Immature natural killer cell (primary cell): ENCODE measurements at places on chromosomes 2 and 18. TPM values are rescaled to one million over a fixed set of nuclear protein-coding genes. Genes with fewer than 3 reads are reported as not detected.

- no peaks in the 10 kb centered on the region for H3K36me3 ChIP-seq
- H3K4me3 ChIP-seq: no peak overlapping the region
- peaks cover 3% of the 10 kb centered on the region for H3K27me3 ChIP-seq
- H3K27ac ChIP-seq: no peak overlapping the region
Measured at GRCh38 chr18:77702686-77703085, 453.0 kb downstream of the GALR1 start.

DNA sequence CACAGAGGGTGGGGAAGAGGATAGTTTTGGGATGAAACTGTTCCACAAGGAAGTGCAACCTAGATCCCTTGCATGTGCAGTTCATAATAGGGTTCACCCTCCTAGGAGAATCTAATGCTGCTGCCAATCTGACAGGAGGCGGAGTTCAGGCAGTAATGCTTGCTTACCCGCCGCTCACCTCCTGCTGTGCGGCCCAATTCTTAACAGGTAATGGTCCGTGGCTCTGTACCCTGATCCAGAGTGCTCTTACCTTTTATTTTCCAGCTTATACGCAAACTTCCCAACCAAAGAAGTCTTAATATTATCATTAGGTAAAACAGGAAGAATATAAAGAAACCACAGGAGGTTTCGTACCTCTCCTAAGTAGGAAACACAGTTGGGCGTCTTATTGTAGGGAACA lies 82.7 kb upstream of the CD302 start:
- H3K4me3 ChIP-seq: no peak overlapping the region
- no peak overlapping the region for H3K27ac ChIP-seq
- peaks cover 42% of the 10 kb centered on the region for H3K36me3 ChIP-seq
- H3K27me3 ChIP-seq: peaks cover 2% of the 10 kb centered on the region

The RPL37A gene
- polyA plus RNA-seq: 2,010 TPM

DNA sequence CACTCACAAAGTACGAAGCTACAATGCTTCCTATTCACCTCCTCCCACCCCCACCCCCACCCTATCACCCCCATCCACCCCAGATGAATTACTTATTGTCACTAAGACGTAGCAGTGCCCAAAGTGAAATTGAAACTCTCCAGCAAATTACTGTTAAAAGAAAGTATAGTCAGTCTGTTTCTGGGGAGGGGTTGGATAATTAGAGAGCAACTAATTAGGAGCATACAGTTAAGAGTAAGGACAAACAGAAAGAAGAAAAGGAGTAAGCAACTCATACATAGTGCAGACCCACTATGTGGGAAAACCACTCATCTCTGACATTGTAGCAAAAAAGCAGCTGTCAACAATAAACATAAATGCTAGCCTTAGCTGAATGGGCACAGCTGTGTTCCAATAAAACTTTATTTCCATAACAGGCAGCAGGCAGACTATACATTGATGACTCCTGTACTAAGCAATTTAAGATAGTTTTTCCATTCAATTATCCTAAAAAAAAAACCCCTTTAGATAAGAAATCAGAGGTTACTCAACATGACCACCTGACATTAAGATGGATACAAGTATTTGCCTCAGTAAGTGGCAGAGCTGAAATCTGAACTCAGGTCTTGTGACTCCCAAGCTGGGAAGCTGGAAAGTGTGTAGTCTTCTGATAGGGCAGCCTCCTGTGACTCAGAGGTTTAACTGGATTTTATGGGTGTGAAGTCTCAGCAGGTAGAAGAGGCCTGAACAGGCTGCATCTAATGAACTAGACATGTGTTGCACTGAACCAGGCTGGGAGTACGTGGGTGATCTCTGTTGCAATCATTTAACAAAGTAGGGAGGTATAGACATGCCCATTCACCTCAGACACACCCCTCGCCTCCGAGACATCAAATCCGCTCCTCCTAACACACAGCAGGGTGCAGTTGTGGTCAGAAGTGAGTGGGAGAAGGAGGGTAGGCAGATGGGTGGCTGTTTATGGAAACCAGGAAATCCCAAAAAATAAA lies 171.8 kb upstream of the KLF7 start:
- H3K27me3 ChIP-seq: no peaks in the 10 kb centered on the region
- H3K4me3 ChIP-seq: peak overlapping the region; percentile 4
- no peaks in the 10 kb centered on the region for H3K36me3 ChIP-seq
- no peak for DNase-seq
- H3K4me1 ChIP-seq: peaks cover 10% of the 10 kb centered on the region
